ENCODE measurements at places on chromosomes 3 and 15. TPM values are rescaled to one million over a fixed set of nuclear protein-coding genes. Genes with fewer than 3 reads are reported as not detected.

GRCh38 chr15:95210436-95210981, 979.1 kb downstream of the MCTP2 start:
- no peak for DNase-seq

- DNase-seq: no peak
These were observed 135.5 kb upstream of the SMAD3 start for GRCh38 chr15:66929843-66930402.

- DNase-seq: no peak
These were observed 435.7 kb downstream of the NAALADL2 start for GRCh38 chr3:175294793-175295192.

DNA sequence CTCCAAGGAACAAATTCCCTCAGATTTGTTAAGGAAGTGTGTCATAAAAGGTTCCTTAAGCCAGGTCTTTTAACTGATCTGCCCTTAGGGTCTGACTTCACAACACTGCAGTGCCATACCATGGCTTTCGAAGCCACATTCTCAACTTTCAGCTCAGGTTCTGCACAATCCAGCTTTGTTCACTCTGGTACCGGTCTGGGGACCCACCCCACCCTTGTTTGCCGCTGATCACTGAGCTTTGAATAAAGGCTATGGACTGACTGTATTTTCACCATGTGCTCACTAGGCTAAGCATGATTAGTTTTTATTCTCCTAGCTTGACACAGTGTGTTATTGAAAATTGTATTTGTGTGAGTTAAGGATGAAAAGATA, 15.9 kb downstream of the SNX1 start:
- DNase-seq: no peak

- peak; percentile 48 for DNase-seq
These were observed 136.5 kb downstream of the ZNF609 start for GRCh38 chr15:64596701-64597476.

DNA sequence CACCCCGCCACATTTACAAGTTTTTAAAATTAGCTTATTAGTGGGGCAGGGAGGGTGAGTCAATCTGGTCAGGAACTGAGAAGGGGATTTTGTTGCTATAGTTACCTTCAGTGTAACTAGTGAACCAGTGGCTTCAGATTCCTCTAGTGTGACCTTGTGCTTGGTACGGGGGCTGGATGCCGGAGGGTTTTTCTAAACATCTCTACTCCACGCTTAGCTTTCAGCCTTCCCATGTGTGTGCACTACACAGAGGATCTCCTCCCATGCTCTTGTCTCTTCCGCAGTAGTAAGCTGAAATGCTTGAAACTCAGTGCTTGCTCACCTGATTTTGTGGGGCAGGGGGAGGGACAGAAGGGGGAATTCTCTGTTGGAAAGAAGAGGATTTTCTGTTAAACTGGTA, 67.9 kb upstream of the AKAP13 start:
- no peak for DNase-seq

DNA sequence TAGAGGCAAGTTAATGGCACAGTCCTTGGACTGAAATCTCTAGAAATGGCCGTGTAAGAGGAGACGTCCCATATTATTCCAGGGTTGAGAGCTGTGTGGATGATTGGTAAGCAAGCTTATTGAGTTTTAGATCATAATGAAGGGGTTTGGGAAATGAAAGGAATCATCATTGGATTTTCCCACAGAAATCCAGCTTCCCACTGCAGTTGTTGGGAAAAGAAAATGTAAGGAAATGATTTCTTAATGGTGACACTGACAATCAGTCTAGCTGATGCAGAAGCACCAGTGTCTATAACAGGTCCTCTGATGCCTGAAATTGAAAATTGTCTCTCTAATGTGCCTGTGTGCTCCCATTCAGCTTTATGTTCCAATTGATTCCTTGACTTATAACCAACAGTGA, 728.6 kb downstream of the GRM7 start:
- DNase-seq: no peak

- no peak for DNase-seq
These were observed 48.0 kb downstream of the CFAP92 start for GRCh38 chr3:128945878-128946175.

DNA sequence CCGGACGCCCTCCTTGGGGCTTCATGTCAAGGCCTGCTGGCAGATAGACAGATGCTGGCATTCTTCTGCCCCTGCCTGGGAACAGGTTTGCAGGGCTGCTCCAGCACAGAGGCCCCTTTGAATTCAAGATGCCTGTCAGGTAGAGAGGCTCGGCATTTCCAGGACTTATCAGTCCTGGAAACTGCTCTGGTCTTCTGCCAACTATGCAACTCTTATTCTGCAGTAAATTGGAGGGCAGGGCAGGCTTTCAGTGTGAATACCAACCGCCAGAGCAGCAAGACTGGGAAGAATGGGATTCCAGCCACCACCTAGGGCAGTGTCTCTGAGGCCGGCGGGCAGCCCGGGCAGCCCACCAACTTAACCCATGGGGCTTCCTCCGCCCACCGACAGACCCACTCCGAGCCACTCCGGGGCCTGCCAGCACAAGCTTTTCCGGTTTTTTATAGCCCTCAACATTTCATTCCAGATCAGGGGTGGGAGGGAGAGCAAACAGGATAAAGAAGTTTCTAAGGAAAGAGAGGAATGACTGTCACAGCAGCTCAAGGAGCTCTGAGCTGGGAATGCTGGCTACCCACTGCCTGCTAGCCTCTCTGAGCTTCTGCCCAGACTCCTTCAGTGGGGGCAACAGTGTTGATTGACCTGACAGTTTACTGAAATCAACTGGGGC, 140.9 kb downstream of the NTRK3 start:
- no peak for DNase-seq

GRCh38 chr15:81111510-81112470, 22.3 kb upstream of the CFAP161 start:
- DNase-seq: no peak

GRCh38 chr15:63481105-63481810, 23.1 kb upstream of the USP3 start:
- no peak for DNase-seq

GRCh38 chr15:75763137-75763611, 50.5 kb upstream of the CSPG4 start:
- no peak for DNase-seq

DNA sequence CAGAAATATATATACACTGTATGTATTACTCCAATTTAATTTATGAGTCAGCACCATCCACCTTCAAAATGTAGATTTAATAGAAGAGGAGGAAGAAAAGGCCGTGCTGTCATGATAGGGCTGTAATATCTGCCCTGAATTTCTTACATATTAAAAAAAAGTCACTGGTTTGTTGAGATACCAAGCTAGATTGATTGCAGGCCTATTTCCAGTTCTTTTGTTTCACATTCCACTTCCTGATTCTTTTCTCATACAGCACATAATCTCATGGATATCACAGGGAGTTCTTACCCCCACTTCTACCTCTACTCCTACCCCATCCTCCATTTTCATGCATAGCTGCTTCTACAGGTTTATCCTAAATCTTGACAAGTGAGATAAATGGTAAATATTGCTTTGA, 290.3 kb downstream of the ZBTB20 start:
- DNase-seq: no peak

GRCh38 chr15:56038015-56038414, 44.6 kb upstream of the NEDD4 start:
- DNase-seq: no peak

GRCh38 chr3:87958289-87958688, 100.5 kb downstream of the CGGBP1 start:
- DNase-seq: no peak

GRCh38 chr3:134462331-134462941, 23.3 kb downstream of the ANAPC13 start:
- no peak for DNase-seq

DNA sequence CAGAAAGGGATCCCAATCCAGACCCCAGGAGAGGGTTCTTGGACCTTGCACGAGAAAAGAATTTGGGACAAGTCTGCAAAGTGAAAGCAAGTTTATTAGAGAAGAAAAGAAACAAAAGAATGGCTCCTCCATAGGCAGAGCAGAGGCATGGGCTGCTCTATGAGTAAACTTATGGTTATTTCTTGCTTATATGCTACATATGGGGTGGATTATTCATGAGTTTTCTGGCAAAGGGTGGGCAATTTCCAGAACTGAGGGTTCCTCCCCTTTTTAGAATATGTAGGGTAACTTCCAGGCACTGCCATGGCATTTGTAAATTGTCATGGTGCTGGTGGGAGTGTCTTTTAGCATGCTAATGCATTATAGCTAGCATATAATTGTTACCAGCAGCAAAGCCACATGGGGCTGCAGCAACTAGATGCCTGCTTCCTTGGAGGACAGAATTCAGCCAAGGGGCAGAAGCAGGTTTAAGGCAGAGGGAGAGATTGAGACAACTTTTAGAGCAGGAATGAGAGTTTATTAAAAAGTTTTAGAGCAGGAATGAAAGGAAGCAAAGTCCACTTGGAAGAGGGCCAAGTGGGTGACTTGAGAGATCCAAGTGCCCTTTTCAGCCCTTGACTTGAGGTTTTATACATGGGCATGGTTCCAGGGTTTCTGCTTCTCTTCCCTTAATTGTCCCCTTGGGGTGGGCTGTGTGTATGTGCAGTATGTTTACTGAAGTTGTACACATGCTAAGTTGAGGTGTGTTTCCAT, 41.3 kb downstream of the METTL6 start:
- no peak for DNase-seq

NR2E3 gene
- total RNA-seq: not detected

RTP3 gene
- not detected for total RNA-seq

GOLGA8K gene
- total RNA-seq: 0.68 TPM

TLR9 gene
- 0.52 TPM for total RNA-seq

TM6SF1 gene
- 18.2 TPM for total RNA-seq

LCMT2 gene
- 14.2 TPM for total RNA-seq

ZNF774 gene
- total RNA-seq: 1.6 TPM

MLH1 gene
- total RNA-seq: 60.9 TPM

FYCO1 gene
- total RNA-seq: 19.5 TPM

C15orf62 gene
- total RNA-seq: 1.2 TPM

GOLGA8G gene
- total RNA-seq: not detected
